ENCODE measurements at places on chromosomes 16 and 17.

DNA sequence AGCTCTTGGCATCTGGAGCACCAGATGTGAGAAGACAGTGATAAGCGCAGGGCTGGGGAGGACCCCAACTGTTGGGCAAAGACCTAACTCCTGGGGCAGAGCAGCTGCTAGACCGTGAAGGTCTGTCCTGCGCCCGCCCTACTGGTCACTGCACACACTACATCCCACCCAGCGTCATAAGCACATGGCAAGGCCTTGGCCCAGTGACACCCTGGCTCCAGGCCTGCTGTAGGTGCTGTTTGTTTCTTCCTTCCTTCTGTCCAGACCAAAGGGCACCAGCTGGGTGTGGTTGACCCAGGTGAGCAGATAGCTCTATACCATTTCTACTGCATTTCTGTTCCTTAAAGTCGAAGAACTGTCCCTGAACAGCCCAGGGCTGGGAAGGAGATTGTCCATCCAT, 6.4 kb downstream of the TRPV3 start:
- no peak for DNase-seq

DNA sequence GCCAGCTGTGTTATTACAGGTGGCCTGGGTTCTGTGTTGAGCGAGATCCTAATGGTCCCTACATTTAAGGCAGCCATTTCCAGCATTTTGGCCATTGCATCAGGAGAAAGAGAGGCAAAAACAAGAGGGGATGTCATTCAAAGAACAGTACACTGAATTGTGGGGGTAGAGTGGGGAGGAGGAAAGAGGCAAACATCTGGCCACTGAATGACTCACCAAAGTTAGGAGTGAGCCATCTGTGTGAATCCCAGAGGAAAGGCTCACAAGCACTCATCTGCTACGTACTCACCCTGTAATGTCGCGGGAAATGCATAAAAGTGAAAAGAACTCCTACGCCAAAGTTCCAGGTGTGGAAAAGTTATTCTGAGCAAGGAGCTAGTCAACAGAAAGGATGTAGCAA, 16.7 kb downstream of the KRABD2 start:
- DNase-seq: no peak

- no peak for DNase-seq
Measured at GRCh38 chr16:51289336-51289735, 138.3 kb upstream of the SALL1 start.

GRCh38 chr16:47965439-47965838, 190.4 kb downstream of the ABCC12 start:
- DNase-seq: no peak

GRCh38 chr16:75761108-75761507, 34.8 kb upstream of the CPHXL start:
- no peak for DNase-seq

- no peak for DNase-seq
Measured at GRCh38 chr16:19888834-19889233, 4.2 kb upstream of the GPRC5B start.

DNA sequence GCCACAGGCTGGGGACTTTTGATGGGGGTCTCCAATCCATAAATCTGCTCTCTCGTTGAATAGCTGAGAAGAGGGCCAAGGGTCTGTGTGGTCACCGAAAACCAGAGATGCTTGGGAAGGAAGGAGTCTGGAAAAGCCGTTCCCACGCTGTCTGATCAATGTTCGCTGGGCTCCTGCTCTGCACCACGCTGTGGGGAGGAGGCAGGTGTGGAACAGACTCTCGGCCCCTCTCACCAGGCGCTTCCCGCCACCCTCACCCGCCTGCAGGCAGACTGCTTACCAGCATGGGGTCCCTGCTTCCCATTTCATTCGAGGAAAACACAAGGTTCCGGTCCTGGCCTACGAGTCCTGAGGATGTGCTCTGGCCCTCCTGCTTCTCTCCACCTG, 702 bp upstream of the ALDH3A1 start:
- DNase-seq: no peak

GRCh38 chr16:1978476-1979120, 2.7 kb downstream of the NOXO1 start:
- no peak for DNase-seq

DNA sequence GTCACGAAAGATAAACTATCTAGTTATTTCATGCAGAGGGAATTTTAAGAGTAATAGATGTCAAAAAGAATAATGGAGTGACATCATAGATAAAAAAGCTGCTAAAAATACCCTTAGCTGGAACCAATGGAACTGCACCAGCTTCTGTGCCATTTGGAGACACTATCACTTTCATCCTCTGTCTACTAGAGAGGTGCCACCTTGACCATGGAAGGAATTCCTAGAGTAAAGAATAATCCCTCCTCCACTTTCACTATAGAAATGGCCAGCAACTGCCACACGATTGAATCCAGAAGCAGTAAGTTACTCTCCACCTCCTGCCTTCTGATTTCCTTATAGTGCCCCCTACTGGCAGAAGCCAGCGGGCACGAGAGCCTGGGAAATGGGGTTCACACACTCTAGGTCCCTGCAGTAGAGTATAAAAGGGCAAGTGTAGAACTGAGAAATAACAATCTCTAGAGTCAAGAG, 2.8 kb upstream of the ALDH3A2 start:
- peak; percentile 61 for DNase-seq

DNA sequence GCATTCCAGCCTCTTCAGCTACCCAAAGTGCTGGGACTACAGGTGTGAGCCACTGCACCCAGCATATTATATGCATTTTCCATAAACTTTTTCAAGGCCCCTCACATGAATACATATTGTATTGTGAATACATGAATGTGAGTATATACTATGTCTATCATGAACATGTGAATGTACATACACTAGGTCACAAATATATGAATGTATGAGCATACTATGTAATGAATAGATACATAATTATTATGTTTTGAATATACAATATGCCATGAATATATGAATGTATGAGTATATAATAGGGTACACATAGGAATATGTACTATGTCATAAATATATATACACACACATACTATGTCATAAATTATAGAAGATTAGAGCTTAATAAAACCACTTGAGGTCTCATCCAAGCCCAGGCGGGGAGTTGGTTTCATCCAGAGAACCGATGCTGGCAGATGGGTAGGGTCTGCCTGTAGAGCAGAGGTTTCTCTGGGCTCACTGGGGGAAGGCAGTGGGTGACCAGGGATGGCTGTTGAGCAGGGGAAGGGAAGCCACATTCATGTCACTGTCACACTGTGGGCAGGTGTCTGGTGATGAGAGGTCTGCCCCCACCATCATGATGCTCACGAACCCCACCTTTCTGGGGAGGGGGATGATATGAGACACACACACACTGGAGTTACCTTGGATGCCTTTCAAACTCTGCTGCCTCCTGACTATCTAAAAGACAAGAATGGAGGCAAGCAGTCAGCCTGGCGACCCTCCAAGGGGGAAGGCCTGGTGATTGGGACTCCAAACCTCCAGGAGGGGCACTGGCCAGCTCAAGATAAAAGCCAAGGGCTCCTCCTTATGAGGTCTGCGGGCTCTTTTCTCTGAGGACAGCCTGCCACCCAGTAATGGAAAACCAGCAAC, 7.3 kb downstream of the C16orf95 start:
- no peak for DNase-seq
